HTR-8/SVneo (cell line): ENCODE measurements at places on chromosomes 7 and 10.

DNA sequence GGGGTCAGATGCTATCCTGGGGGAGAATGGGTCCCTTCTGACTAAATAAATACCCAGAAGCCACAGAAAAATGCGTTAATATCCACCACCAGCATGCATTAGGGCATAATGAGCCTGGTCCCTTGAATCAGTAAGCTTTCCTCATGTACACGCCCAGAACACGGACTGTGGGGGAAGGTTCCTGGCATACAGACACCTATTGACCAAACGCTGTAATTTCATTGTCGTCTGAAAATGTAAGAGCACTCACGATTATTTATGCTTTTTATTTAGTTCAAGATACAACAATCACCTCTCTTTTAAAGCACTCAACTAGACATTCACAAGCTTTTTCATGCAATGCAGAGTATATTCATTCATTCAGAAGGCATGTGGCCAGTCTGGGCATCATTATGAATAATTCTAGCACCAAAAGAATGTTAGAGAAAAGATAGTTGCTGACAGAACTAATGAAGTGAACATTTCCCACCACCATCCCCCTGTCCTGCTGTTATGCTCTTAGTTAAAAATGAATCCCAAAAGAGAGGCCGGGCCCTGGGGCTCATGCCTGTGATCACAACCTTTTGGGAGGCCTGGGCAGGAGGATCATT is 101.0 kb downstream of the SVIL start:
- DNase-seq: no peak

DNA sequence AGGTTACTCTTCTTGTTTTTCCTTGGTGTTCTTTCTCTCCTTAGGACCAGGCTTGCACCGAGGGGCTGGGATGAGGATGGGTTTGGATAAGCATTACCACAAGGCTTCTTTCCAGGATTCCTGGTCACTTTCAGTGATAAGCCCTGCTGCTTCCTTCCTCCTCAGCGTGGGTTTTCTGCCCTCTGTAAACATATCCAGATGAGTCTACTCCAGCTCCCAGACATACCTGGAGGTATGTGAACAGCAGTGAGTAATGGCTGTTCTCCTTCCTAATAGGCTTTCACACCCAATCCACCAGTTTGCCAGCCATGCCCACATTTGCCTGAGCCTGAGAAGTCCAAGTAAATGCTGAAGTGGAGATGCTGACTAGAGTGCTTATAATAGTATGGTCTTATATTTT is 229.8 kb upstream of the YAE1 start:
- DNase-seq: no peak

DNA sequence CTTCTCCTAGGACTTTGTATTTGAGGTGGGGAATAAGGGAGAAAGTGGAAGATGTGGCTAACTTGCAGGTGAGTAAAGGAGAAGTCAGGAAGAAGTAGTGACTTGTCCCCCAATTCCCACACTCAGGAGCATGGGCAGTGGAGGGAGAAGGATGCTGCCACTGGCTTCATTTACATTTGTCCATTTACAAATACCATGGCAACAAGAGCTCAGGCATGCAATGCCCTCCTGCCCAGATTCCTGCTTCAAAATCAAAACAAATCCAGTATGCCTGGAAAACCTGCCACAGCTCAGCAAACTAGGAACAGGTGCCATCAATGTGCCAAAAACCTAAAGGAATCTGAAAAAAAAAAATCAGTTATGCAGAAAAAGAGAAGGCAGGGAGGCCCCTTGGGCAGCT is 139.9 kb downstream of the KCNMA1 start:
- DNase-seq: no peak

- DNase-seq: no peak
These were observed 40.7 kb upstream of the TNS3 start for GRCh38 chr7:47622586-47622945.

GRCh38 chr7:99106821-99107241 is 37.1 kb downstream of the SMURF1 start:
- DNase-seq: no peak

GRCh38 chr10:88525371-88526069 is 57.6 kb downstream of the RNLS start:
- peak; percentile 20 for DNase-seq

- DNase-seq: no peak
These were observed 473.5 kb upstream of the SEMA3A start for GRCh38 chr7:84668116-84668515.

- DNase-seq: no peak
These were observed 148.0 kb downstream of the ANKRD7 start for GRCh38 chr7:118372530-118372929.

DNA sequence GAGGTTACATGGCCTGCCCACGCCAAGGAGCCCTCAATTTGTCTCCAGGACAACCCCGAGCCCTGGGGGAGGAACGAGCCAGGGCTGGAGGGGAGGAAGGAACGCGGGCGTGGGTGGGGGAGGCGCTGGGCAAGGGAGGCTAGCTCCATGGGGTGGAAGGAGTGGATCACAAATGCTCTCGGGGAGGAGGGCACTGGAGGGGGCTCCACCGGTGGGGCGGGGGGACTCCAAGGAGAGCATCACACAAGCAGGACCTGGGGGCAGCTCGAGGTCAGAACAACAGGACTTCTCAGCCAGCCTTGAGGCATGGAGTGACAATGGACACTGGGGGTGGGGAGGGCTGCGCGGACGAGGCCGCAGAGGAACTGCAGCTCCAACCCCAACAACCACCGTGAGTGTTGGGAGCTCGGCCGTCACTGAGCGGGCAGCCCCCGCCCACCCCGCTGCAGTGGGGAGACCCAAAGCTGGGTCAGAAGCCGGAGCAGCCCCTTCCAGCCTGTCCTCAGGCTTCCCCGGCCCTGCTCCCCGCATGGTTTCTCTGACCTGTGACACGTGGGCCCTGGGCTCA is 41.1 kb downstream of the STK32C start:
- no peak for DNase-seq

- DNase-seq: no peak
These were observed 170.1 kb downstream of the TMEM26 start for GRCh38 chr10:61283066-61283465.

- DNase-seq: no peak
These were observed 10.5 kb downstream of the DDC start for GRCh38 chr7:50554431-50555322.

DNA sequence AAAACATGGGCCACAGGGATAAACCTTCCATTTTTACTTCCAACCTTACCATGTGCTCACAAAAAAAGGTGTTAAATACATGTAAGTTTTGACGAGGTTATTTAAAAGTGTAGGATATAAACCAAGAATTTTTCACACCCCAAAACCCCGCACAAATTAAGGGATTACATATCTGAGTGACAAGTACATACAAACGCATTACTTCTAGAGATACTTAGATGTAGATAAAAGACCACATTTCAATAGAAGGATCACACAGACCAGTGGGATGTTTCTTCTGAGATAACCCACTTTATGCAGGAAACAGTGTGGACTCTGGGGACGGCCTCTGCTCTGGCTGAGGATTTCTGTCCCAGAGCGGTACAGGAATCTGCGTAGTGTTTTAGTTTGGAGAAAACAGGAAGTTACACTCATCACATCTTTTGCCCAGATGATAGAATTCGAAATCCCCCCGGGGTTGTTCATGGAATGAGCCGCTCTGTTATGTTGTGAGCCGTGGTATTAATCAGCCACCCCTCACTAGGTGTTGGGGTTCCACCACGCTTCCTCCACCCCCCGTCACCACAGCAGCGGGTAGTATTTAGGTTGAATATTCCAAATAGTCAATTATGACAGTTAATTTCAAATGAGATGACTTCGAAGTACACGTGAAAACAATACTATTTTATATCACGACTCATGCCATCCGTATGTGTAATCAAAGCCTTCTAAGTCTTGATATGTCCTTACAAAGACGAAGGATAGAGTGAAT is 1.3 kb upstream of the CUL1 start:
- peak; percentile 44 for DNase-seq

- DNase-seq: no peak
These were observed 411.8 kb upstream of the FOXK1 start for GRCh38 chr7:4270268-4270667.

DNA sequence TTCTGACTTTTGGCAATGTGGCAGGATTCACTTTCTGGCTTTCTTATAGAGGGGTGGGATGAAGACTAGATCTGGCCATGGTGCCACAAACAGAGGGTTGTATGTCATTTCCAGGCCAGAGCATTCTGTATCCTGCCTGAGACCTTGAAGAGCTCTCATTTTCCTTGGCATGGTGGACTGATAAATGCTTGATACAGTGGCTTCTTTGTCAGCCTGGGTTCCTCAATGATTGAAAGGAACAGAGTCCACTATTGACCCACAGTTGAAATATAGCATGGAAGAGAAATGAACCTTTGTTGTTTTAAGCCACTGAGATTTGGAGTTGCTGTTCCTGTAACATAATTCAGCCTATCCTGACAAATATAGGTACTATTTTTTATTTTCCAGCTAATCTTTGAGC is 462.7 kb downstream of the SUGCT start:
- DNase-seq: no peak

GRCh38 chr10:33211106-33211878 is 123.2 kb downstream of the NRP1 start:
- DNase-seq: peak; percentile 45

DNA sequence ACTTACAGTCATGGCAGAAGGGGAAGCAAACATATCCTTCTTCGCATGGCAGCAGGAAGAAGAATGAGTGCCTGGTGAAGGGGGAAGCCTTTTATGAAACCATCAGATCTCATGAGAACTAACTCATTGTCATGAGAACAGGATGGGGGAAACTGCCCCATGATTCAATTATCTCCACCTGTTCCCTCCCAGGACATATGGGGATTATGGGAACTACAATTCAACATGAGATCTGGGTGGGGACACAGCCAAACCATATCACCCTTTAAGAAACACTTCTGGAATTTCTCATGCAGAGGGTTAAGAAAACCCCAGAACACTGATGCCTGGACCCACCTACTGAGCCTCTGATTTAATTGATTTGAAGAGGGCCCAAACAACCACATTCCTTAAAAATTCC is 63.3 kb upstream of the DNAJB12 start:
- DNase-seq: no peak

GRCh38 chr7:143216686-143217085 is 5.2 kb upstream of the TAS2R40 start:
- no peak for DNase-seq

DNA sequence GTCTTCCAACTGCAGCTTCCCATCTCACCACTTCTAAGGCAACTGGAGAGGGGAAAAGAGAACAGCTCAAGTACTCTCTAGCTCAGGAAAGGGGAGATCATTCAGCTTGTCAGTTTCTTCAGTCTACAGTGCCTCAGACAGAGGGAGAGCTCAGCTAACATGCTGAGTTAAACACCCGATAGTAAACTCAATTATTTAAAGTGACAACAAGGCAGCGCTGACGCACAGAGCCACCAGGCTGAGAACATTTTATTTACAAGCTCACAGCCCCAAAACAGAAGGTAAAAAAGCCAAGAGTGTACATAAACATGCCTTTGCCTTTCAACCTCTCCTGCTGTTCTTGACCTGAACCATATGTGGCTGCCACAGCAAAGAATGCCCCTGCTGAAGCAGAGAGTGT is 10.1 kb upstream of the CUZD1 start:
- DNase-seq: no peak

DNA sequence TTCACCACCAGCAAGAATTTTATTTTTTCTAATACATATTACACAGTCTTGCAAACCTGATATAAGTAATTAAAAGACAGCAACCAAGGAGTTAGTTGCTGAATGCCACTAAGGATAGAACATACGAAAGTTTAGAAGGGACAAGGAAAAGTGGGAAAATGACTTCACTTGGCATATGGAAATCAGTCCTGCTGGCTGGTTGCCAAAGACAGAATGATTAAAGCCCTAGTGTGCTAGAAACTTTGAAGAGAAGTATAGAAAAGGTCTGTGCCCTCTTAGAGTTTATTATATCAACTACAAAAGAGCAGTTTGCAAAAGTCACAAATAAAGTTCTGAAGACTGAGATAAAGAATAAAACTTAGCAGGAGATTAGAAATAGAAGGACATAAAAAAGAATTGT is 5.8 kb upstream of the YAE1 start:
- DNase-seq: no peak
